ENCODE measurements at places on chromosomes 5 and 9.

GRCh38 chr5:14245132-14245925, 102.2 kb downstream of the TRIO start:
- DNase-seq = no peak

GRCh38 chr5:153630546-153630945, 140.1 kb downstream of the GRIA1 start:
- DNase-seq = no peak

GRCh38 chr5:34854459-34855174, 15.7 kb downstream of the TTC23L start:
- DNase-seq = no peak

- no peak for DNase-seq
Measured at GRCh38 chr9:61671276-61671973, 481.6 kb downstream of the SPATA31A7 start.

GRCh38 chr5:32865475-32865874, 154.4 kb downstream of the NPR3 start:
- DNase-seq = no peak

DNA sequence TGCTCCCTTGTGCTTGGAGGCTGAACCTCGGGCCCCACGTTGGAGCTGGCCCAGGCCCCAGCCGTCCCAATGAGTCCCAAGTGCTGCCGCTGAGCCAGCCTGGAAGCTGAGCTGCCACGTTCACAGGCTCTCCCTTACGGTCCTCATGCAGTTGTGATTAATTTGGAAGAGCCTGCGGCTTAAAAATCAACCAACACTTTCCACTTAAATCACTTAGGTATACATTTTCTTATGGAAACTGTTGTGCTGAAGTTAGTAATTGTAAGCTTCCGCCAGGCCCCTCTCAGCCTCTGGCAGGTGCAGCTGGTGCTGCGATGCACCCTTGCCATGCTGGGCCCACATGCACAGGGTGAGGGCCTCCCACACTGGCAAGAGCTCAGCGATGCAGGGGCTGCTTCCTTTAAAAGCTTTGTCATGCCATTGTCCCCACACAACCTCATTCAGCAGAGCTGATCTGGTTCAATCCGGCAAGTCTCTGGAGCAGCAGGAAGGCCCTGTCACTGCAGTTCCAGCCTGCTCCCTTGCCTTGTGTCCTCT, 61.0 kb downstream of the IPPK start:
- DNase-seq = no peak

DNA sequence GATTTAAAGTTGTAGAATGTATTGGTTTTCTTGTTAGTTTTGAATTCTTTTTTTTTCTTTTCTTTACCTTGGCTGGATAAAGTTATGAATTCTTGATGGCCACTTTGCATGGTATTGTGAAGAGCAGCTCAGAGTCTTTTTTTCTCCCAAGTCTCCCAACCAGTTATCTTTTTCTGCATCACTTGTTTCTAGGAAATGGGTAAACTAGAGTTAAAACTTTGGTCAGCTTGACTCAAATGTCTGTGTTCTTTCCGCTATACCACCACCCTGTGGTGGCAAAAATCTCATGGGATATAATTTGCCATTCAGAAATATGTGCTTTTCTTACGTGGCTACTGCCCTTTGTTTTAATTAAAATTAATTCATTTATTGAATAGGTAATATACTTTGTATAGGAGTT, 113.2 kb downstream of the UNC13B start:
- DNase-seq = no peak

DNA sequence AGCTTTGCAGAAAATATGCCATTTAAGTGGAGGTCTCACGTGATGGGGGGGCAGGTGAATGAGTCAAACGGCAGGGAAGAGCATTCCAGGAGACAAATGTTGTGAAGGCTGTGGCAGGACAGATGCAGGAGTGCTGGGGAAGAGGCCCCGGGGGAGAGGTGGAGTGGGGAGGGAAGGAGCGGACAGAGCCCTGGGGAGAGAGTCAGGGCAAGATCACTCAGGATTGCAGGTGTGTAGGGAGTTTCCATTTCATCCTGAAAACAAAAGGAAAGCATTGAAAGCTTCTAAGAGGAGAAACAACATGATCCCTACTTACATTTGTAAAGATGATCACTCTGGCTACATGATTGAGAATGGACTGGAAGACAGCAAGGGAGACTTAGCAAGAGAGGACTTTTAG, 323.3 kb downstream of the ASTN2 start:
- DNase-seq = no peak

DNA sequence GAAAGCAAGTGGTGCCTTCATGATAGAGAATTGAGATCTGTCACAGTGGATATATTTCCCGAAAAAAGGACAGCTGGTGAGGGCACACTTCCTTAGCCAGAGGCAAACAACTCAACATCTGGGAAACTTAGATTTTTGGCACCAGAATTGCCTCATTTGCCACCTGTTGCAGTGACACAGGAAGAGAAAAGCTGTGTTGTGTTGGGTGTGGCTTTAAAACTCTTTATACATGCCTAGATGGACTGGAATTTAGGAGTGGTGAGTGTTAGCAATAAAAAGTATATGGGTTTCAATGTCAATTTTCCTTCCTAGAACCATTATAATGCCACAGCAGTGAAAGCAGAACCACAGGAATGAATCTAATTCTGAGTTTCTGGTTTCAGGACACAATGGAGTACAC, 62.6 kb upstream of the CEMIP2 start:
- DNase-seq = no peak

GRCh38 chr9:129602598-129603415, 18.1 kb downstream of the C9orf50 start:
- no peak for DNase-seq

- DNase-seq = no peak
Measured at GRCh38 chr5:166091931-166092330, 2199.5 kb upstream of the WWC1 start.

- DNase-seq = no peak
Measured at GRCh38 chr5:464446-464842, 21.5 kb downstream of the EXOC3 start.

DNA sequence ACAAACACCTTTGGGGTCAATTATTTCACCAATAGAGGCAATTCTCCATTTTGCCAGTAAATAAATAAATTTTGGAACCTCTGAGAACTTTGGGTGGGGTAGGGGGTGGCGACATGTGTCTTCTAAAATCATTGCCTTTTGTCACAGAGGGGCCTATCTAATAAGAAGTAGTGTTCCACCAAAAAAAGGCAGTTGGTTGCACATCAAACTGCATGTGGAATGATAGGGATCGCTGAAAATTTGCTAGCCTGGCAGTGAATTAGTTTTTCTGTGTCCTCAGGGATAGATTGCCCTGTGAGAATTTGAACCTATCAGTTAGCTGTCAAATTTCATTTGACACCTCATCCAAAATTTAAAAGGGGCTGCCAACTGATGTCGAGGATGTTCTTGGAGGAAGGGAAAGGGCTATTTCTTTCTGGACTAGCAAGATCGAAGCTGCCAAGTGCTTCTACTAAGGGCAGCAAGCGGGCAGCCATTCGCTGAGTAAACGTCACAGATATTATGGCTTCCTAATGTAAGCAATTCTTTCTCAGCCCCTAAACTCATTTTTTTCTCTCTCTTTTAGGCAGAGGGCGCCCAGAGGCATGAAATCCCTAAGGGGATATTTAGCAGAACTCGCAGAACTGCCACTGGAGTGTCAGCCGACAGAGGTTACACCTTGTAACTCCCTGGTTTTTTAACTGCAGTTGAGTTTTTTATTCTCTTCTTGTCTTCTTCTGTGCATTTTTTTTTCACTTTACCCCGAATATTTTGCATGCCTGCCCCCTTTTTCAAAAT, 2208.1 kb upstream of the WWC1 start:
- DNase-seq = no peak

DNA sequence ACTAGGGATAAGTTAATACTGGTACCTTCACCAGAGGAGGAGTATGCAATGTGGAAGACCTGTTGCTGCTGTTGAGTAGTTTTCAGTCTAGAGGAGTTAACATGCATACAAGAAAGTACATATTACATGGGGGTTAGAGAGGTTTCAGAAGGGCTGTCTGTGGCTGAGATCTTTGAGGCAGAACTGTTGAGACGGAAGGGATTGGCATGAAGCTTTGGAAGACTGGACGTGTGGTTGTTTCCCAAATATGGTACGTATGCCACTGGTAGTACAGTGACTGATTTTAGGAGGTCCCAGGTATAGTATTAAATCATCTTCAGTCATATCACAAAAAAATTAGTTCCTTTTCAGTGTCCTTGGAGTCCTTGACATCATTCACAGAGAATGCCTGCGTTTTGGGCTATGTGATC, 17.6 kb downstream of the TNFAIP8 start:
- no peak for DNase-seq

DNA sequence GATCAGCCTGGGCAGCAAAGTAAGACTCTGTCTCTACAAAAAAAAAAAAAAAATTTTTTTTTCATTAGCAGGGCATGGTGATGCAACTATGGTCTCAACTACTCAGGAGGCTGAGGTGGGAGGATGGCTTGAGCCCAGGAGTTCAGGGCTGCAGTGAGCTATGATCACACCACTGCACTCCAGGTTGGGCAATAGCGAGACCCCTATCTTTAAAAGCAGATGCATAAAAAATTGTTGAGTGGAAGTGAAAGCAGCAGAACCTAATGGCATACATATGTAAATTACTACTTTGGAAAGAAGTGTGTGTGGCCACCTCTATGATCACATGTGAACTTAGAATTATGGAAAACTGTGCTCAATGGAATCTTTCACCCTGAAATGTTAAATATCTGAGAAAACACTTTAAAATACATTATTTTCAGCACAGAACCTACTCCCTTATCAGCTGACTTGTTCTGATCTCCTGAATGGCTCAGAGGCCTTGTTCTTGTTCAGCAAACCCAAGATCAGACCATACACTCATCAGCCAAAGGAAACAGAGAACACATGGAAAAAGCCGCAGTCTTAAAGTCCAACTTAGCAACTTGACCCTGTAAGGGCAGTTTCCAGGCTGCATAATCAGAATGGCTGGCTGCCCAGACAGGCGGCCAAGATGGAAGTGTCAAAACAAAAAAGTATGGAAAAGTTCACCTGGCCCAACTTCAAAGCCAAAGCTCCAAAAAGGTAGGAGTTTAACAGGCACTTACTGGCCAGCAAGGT, 56.5 kb downstream of the SIL1 start:
- DNase-seq = no peak

DNA sequence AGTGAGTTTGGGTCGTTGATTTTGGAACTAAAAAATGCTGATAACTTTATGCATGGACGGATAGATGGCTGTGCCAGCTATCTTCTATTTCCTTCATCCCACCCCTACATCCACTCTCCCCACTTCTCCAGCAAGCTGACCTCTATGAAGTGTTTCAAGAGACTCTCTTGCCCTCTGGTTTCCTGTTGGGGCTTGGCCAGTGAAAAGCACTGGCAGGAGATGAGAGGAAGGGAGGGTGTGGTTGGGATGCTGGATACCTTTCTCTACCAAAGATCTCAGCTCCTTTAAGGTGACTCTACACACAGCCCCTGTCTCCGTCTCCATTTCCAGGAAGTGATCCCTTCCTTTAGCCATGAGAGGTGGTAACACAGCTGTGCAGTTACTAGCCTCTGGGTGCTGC, 30.0 kb upstream of the JMY start:
- no peak for DNase-seq

- DNase-seq = peak; percentile 56
Measured at GRCh38 chr9:78031893-78032729, 500 bp upstream of the GNAQ start.

GRCh38 chr9:127189628-127190027, 67.2 kb upstream of the ANGPTL2 start:
- no peak for DNase-seq

DNA sequence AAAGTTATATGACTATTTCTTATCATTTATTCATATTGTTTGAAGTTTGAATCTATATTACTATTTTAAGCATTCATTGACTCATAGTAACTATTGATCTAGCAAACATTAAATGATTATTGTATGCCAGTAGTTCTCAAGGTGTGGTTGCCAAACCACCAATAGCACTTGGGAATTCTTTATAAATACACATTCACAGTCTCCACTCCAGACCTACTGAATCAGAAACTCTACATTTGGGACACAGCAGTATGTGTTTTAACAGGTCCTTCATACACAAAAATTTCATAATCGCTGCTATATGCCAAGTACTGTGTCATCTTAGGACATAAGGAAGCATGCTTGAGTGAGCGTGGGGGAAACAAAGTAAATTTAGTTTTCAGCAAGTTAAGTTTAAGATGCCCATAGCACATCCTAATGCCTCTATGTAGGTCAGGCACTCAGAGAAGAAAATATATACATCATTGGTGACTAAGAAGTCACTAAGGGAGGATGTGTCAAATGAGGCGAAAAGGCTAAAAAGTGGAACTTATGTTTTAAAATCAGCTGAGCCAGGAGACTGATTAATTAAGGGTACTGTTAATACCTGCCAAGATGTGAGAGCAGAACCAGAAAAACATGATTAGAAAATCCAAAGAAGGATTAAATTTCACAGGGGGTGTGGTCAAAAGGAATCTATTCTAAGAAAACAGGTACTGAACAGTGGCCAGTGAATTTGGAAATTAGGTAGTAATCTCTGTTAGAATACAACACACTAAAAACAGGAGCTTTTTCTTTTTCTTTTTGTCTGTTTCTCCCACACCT, 340.8 kb downstream of the HCN1 start:
- no peak for DNase-seq

GRCh38 chr9:106771608-106772007, 91.4 kb upstream of the ZNF462 start:
- no peak for DNase-seq

DNA sequence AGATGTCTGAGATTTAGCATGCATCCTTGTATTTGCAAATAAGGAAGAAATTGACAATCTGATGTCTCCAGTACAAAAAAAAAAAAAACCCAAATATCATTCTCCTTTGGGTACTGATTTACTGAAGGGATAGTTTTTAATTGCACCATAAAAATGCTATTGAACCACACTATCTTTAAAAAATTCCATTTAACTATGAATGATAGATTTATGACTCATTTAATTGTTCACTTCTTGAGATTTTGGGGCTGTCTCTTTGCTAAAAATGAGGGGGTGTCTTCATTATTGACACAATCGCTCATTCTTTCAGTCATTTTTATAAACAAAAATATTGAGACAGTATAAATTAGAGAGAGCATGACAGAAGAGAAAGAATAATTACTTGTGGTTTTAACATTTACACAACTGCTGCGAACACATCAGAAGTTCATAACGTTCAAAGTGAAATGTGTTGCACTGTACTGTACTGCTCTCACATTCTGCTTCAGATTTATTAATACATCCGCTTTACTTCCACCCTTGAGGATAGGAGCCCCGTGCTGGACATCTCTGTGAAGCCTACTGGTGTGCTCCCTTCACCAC, 142.3 kb downstream of the MEF2C start:
- DNase-seq = no peak

DNA sequence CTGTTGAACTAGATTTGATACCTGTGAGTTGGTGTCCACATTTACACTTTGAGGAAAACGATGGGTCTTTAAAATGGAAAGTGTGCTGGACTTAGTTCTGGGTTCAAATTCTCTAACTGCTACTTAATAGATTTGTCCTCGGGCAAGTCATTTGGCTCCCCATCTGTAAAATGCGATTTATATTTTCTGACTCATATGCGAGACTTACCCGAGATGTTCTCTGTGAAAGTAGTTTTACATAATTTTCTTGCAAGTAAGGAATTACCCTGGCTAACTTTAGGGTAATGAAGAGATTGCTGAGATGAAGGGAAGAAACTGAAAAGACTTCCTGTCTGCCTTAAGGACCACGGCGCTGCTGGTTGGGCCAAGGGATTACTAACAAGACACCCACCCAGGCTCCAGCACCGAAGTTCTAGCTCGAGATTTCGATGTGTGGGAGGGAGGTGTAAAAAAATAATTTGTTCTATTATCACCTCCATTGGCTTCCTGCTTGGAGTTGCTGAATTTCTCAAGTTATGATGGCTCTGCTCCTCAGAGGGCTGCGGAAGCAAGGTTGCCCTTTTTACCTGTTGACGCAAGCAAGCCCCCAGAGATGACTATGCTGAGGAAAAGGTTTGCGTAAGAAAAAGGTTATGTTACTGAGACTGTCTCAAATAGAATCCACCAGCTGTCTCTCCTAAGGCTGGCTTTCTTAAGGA, 24.1 kb downstream of the PCSK1 start:
- DNase-seq = no peak
